ENCODE measurements at places on chromosomes 2 and 18.

GRCh38 chr18:57131782-57132181 lies 15.1 kb upstream of the BOD1L2 start:
- no peak for DNase-seq

DNA sequence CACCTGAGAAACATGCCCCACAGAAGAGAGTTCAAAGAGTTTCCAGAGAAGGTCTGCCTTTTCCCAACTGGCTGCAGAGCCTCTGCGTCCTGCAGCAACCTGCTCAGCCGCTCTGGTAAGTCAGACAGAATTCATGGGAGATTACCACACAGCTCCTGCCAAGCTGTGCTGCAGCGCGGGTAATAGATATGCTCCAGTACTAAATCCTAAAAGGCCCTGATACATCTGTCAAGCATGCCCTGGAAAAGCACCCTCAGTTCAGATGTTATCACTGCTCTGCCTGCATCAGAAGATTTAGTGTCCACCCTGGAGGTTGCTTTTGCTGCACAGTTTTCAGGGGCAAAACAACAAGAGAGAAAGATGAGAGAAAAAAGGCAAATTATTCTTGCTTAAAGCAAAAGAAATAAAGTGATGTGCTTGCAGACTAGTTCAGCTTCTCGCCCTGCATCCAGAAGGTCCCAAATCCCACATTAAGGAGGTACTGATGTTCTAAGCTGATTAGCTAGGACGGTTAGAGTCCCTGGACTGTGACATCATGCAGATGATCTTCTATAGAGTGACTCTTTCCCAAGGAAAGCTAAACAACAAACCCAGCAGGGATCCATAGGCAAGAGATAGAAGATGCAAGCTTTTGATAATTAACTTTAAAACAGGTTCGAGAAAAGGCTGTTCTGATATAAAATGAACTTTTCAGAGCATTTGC lies 488.6 kb downstream of the BCL11A start:
- no peak for DNase-seq

DNA sequence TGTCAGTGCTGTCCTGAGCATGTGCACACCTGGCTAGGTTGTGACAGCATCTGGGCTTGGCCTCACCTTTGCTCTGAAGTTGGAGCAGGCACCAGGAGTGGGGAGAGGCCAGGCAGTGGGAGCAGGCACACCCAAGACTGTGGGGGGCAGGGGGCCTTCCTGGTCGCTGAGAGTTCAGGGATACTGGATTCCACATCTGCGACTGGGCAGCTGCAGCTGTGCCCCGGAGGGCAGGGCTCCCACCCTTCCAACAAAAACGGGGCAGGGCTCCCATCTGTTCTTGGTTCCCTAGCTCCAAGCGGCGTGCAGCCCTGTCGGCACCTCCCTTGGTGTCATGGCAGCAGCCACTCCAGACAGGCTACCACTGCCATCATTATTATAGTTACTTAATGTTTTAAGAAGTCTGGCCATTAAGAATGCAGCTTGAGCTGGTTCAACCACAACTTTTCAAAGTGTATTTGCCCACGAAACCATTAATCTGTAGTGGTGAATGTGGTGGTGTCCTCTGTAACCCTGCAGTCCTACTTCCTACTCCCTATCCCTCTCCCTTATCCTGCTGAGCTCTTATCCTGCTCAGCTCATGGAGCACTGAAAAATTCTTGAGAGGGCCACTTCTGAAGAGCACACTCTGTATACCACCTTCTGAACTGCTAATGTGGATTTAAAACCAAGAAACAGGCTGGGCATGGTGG lies 48.0 kb upstream of the RAB1A start:
- DNase-seq, result no peak

- DNase-seq, result no peak
Observed at GRCh38 chr18:10748641-10749040, 222.8 kb downstream of the NAPG start.

DNA sequence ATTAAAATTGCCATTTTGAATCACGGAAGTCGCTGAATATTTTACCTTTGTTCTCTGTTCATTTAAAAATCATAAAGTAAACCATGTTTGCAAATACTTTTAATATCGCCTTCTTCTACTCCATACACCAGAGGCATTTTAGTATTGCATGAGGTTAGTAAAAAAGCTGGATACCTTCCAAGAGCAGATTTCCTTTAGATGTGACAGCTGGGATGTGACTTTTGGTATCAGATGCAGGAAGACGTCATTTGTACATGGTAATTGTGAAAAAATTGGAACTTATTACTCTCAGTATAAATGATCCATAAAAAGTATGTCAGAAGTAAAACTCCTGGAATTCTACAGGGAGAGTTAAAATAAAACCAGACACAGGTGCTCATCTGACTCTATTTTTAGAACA lies 89.5 kb downstream of the SLC4A10 start:
- DNase-seq, result no peak

GRCh38 chr2:136182315-136182714 lies 64.4 kb upstream of the CXCR4 start:
- DNase-seq, result no peak

GRCh38 chr2:44947028-44947375 lies 5.5 kb downstream of the SIX3 start:
- no peak for DNase-seq

DNA sequence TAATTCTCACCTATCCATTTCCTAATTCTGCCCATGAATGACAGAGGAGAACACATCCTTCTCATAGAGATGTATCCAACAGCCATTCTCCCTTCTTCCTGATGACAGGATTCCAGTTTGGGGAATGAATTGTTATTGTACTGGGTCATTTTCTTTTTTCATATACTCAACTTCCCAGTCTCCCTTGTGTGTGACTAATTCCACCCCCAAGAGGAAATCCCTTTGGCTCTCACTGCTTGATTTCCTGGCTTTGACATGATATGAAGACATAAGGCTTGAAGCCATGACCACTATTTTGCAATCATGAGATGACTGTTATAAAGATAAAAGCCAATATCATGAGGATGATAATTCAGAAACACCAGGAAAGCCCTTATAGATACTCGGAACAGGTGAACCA lies 384.7 kb upstream of the ACVR2A start:
- no peak for DNase-seq

DNA sequence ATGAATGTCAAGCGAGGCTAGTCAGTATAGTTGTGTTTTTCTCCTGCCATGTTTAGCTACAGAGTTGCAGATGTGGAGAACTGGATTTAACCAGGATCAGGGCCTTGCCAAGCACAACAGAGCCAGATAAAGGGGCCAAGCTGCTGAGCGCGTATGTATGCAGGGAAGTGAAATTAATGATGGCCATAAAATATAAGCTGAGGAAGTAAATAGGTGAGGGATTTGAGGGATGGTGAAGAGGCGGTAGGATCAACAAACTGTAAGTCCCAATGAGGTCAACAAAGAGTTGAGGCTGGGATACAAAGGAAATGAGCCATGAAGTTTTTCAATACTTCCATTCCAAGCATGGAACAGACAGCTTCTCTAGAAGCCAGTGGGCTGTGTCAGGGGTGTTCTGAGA lies 10.6 kb downstream of the LRP2 start:
- no peak for DNase-seq

- no peak for DNase-seq
Observed at GRCh38 chr2:148525130-148525529, 119.4 kb upstream of the EPC2 start.

GRCh38 chr2:240598311-240598911 lies 11.9 kb downstream of the CAPN10 start:
- DNase-seq, result no peak

DNA sequence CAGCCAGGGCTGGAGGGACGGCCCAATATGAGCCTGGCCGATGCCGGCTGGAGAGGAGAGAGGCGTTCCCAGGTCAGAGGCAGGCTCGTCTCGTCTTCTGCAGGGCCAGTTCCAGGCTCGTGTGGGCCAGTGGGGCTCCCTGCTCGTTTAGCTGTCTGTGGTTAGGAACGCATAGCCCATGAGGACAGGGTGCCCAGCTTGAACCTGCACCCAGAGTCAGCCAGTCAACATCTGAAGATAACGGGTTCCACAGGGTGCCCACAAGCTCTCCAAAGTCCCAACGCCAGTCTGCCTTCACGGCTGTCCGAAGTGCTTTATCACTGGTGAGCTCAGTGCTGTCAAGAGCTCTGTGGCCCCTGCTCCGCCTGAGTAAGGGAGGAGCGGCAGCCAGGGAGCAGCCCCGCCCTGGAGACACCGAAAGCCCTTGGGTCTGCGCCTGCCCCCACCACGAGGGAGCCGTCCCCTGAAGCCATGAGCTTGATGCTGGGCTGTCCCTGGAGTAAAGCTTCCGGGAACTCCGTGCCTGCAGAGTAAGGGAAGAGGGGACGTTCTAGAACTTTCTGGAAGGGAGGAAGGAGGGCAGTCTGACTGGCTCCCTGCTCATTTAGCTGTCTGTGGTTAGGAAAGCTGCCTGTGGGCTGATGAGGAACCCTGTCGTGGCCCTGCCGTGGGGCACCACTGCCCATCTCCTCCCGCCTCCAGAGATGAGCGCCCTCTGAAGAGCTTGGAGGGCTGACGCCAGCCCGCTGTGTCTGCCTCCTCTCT lies 2.7 kb upstream of the HSBP1L1 start:
- DNase-seq, result no peak

DNA sequence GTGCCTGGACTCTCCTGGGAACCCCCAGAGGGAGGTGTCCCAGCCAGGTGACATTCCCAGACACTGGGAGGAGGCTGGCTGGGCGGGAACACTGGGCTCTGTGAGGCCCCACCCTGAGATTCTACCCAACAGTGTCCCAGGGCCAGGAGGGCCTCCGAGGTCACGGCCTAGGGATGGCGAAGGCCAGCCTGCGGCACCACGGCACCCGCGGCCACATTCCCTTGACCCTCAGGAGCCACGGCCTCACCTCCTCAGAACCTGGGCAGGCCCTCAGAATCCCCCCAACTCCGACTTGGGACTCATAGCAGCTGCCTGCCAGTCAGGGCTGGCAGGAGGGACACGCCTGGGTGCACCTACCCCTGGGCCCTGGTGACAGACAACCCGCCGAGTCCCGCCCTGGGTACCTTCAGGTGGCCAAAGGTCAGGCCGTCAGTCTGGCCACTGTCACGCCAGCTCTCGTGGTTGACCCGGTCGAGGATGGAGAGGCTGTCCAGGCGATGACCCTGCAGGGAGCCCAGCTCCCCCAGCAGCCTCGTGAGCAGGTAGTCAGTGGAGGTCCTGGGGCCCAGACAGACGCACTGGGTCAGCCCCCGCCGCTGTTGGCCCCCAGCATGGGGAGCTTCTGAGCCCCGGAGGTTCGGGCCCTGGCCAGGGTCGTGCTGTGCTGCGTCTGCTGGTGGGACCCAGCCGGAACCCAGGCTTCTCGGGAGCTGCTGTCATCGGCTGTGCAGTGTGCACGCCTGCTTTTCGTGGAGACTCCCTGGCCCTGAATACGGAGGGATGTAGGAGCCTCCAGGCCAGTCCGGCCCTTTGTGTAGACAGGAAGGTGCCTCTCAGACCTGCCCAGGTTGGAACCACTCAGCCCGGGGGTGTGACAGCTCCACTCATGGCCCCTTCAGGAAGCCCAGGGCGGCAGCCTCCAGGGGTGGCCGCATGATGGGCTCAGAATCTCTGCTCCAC lies 6.1 kb downstream of the MAB21L4 start:
- no peak for DNase-seq

Data from activated T-helper 1 cell treated with anti-CD3 and anti-CD28 coated beads, Interleukin-2, amount 50 U/mL, for 16 hours (primary cell).